Psoas muscle (tissue), 8 donors: ENCODE measurements at places on chromosomes 4 and X. TPM values are rescaled to one million over a fixed set of nuclear protein-coding genes. Genes with fewer than 3 reads are reported as not detected.

- DNase-seq = no peak
- H3K4me1 ChIP-seq = no peaks in the 10 kb centered on the region
- peaks cover 2% of the 10 kb centered on the region for H3K27me3 ChIP-seq
- H3K36me3 ChIP-seq = no peaks in the 10 kb centered on the region
- no peak overlapping the region for H3K4me3 ChIP-seq
These were observed 108.0 kb upstream of the TLL1 start for GRCh38 chr4:165765053-165765452.

DNA sequence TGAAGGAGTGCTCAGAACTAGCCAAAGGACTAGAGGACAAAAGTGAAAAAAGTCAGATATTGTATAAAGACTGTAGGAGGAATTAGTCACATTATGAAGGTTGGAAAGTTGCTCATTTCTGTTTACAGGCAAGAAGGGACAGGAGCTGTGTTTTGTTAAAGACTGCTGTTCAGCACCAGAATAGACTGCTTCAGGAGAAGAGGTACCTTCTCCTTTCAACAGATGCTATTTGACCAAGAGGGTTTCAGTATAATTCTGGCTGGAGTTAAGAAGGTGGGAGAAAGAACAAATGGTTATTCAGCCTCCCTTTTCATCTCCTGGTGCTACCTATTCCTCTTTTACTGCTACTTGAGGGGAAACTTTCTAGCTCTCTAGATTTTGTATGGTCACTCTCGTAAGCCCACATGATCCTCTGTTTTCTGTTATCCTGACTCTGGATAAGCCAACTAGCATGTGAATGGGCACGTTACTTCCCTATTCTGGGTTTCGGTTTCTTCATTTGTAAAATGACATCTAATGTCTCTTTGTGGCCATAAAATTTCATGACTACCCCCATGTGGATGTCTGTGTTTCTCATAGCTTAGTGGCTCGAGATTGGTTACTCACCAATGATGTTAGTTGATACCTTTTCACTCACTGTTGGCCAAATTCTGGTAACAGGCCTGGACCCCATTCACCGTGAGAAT lies 68.9 kb downstream of the SH2D1A start:
- H3K4me1 ChIP-seq = no peaks in the 10 kb centered on the region
- no peaks in the 10 kb centered on the region for H3K27me3 ChIP-seq
- H3K27ac ChIP-seq = no peak overlapping the region

- no peak overlapping the region for H3K27ac ChIP-seq
- no peak for DNase-seq
- H3K36me3 ChIP-seq = no peaks in the 10 kb centered on the region
- H3K27me3 ChIP-seq = no peaks in the 10 kb centered on the region
- H3K4me1 ChIP-seq = no peaks in the 10 kb centered on the region
These were observed 867.6 kb downstream of the TRAM1L1 start for GRCh38 chr4:116217781-116218180.

DNA sequence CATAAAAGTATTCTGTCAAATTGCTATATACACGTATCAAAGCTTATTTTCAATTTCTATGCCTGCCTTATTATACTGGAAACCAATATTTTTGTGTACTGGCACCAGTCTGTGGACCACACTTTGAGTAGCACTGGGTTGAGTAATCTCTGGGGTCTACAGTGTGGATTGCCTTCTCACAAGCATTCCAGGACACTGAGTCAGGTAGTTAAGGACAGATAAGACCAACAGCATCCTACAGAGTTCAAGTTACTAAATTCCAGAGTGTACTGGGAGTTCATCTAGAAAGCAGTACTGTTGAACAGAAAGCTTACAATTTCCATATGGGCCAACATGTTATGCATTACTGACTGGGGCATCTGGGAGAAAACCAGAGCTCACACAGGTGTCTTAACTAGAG lies 61.8 kb downstream of the VMA21 start:
- no peaks in the 10 kb centered on the region for H3K27me3 ChIP-seq
- H3K4me3 ChIP-seq = no peak overlapping the region
- DNase-seq = no peak
- H3K27ac ChIP-seq = no peak overlapping the region
- no peaks in the 10 kb centered on the region for H3K36me3 ChIP-seq

DNA sequence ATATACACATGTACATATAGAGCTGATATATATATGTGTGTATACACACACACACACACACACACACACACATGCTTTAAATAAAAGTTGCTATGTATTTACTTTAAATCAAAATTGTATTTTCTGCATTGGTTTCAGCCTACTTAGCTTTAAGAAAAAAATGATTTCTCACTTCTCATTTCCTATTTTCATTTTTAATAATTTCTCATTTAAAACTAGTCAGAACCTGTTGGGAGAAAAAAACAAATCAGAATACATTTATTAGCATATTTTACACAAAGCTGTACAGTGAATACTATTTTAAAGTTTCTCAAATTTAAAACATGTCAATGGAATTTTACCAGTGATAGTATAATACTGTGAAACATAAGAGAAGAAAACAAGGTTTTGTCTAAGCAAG lies 681.8 kb downstream of the CENPC start:
- H3K4me1 ChIP-seq = no peaks in the 10 kb centered on the region
- H3K27ac ChIP-seq = no peak overlapping the region
- no peaks in the 10 kb centered on the region for H3K27me3 ChIP-seq
- H3K4me3 ChIP-seq = no peak overlapping the region

DNA sequence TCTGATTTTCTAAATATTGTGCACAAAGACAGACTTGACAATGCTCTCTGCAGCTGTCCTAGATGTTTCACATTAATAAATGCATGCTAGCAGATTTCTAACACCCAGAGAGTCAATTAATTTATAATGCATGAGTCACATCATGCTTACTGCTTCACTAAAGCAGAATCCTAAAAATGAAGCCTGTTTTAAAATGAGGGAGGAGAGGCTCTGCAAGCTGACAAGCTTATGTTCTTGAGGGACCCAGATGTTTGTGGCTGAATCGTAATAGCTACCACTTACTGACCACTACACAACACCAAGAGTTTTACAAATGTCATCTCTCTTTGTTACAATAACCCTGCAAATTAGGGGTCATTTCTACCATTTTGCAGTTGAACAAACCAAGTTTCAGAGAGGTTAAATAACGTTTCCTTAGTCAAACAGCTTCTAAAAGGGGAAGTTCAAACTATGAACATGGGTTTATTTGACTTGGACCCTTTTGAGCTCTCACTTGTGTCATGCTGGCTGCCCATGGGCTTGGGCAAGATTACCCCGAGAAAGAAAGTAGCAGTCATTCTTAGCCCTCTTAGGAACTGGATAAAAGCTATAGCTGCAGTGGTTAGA lies 262.7 kb upstream of the ETNPPL start:
- no peaks in the 10 kb centered on the region for H3K27me3 ChIP-seq
- no peak for DNase-seq
- no peaks in the 10 kb centered on the region for H3K4me1 ChIP-seq
- H3K4me3 ChIP-seq = no peak overlapping the region
- H3K36me3 ChIP-seq = no peaks in the 10 kb centered on the region

Gene FAM53A
- total RNA-seq = 1.6 TPM

- H3K36me3 ChIP-seq = no peaks in the 10 kb centered on the region
- DNase-seq = no peak
- H3K4me1 ChIP-seq = no peaks in the 10 kb centered on the region
- no peaks in the 10 kb centered on the region for H3K27me3 ChIP-seq
- no peak overlapping the region for H3K4me3 ChIP-seq
- no peak overlapping the region for H3K27ac ChIP-seq
These were observed 3.5 kb downstream of the JAKMIP1 start for GRCh38 chr4:6196871-6197270.
